Stimulated activated CD4-positive, alpha-beta T cell treated with anti-CD3 and anti-CD28 coated beads, Interleukin-1b, Interleukin-23, amount 100 ng/mL, for 1 hour (primary cell): ENCODE measurements at places on chromosomes 12 and 14.

DNA sequence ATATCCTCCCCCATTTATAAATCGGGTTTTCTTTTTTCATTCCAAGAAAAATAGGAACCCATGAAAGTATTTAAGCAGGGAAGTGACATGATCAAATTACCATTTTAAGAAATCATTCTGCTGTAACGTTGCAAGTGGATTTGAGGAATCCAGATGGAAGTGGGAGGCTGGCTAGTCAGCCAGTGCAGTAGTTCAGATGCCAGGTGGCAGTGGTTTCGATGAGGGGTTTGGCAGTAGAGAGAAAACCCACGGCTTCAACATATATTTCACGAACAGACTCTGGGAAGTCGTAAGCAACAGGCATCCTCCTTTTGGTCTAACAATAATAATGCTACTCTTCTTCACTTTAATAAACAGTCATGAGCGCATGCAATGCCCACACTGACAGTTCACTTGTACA, 25.0 kb downstream of the PDZRN4 start:
- no peak for DNase-seq

DNA sequence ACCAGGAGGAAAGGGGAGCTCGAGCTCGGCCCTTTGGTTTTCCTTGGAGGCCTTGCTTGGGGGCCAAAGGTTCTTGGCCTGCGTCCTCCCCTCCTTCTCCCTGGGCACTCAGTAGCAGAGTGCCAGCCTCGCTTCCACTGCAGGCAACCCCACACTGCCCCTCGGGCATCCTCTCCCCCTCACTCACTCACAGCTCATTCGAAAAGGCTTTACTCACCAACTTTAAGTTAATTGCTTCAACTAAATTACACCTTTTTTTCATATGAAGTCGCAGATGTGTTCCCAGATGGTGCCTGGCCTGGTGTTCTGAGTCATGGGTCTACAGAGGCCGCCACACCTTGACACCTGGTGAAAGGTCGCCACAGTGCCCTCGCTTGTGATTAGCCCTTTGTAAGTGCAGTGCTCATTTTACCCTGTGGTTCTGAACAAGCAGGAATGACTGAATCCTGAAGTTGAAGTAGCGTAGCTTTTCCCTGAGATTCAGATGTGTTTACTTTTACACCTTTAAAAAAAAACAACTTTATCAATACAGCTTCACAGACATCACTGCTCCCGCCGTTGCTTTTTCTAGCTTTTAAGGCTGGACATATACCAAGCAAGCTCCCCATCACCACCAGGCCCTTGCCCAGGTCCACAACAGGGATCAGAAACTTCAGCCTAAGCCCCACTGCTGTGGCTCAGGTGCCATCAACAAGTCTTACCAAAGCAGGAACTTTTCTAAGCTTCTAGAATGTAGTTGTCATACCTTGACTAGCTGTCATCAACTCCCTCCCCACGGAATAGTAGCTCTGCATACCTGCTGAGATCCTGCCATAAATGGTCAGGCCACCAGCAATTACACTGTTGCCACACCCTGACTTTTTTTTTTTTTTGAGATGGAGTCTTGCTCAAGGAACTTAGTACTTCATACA, 20.3 kb upstream of the ADIPOR2 start:
- no peak for DNase-seq

DNA sequence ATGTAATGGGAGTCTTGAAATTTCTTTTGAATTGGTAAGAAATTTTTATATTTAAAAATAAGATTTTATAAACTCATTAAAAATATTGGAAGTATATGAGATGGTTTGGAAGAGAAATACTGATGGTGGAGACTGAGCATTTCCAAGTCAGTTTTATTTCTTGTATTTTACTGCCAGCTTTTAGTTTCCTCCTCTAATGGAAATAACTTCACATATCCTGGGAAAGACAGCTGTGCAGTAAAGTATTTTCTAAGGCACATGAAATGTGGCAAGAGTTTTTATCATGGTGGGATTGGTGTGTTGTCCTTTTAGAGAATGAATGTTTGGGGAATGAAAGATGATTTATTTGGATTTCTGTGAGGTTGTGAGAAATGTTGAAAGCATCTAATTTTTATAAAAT, 346.9 kb upstream of the RGS6 start:
- no peak for DNase-seq

- DNase-seq: no peak
Measured at GRCh38 chr12:113291586-113291985, 43.3 kb downstream of the SLC8B1 start.

- DNase-seq: no peak
Measured at GRCh38 chr12:6547987-6548386, 7.9 kb downstream of the IFFO1 start.

- DNase-seq: no peak
Measured at GRCh38 chr12:51253276-51253675, 14.7 kb downstream of the DAZAP2 start.

- no peak for DNase-seq
Measured at GRCh38 chr12:23614280-23614679, 335.2 kb downstream of the SOX5 start.

- no peak for DNase-seq
Measured at GRCh38 chr14:63897721-63898163, 44.9 kb downstream of the SYNE2 start.

DNA sequence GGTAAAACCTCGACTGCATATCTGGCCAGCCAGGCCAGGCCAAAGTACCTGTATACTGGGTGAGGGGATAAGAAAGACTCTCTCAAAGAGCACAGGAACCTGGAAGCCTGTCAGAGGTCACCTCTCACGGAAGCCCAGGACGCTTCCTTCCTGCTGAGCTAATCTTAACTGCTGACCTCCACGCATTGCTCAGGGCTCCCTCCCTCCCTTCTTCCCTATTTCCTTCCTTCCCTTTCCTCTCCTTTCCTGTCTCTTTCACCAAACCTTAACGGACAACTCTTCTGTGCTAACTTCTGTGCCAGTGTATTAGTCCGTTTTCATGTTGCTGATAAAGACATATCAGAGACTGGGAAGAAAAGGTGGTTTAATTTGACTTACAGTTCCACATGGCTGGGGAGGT, 14.8 kb upstream of the RNASE10 start:
- DNase-seq: no peak

DNA sequence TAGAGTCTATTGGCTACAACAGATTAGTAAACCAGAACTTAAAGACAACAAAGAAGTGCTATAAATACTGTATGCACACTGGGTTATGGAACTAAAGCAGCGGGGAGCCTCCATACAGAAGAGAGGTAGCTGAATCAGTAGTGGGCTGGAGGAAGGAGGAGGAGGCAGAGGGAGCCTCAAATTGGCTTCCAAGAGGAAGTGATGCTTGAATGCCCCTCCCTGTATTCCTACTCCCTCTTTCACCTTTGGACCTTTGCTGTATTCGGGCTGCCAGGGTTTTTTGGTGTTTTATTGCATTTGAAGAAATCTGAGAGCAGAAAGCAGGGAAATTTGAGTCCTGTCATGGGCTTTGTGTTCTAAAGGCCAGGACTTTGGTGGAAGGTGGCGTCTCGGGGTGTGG, 104.0 kb upstream of the PTPRB start:
- no peak for DNase-seq

DNA sequence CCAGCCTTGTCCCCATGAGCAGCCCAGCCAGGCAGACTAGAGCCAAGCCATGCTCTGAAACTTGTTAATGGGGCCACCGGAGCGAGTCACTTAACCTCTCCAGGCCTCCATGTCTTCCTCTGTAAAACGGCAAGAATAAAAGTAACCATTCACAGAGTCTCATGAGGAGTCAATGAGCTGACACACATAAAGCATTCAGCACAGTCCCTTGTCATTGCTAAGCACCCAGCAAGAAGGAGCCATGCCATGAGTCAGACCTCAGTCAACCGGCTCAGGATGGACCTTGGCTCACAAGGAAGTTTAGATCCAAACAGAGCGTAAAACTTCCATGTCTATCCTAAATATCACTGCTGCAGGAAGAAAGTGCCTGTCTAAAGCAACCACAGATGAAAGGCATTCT, 10.6 kb downstream of the FICD start:
- no peak for DNase-seq

DNA sequence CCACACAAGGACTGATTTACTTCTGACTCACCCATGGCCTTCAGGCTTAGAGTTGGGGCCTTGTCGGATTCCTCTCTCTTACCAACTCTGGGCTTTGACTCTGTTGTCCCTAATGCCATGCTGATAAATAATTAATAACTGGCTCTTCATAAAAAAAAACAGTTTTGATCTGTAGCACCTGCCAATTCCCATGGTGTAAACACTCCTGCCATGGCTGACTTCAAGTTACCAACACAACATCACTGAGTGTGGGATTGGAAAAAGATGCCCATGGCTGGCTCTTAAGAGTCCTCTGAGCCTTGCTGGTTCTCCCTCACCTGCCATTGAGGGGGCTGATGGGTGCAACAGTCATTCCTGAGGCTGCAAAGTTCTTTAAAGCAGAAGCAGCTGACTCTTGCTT, 104.8 kb downstream of the KIF26A start:
- no peak for DNase-seq
